ENCODE measurements at places on chromosomes 6 and 20. TPM values are rescaled to one million over a fixed set of nuclear protein-coding genes. Genes with fewer than 3 reads are reported as not detected.

RGS17 gene
- total RNA-seq = 0.26 TPM

PSMF1 gene
- total RNA-seq = 168 TPM

SLC22A16 gene
- total RNA-seq = not detected

ATP6V1G2 gene
- total RNA-seq = 2.4 TPM

DLK2 gene
- total RNA-seq = 1.3 TPM

PPIL6 gene
- not detected for total RNA-seq

IFT52 gene
- total RNA-seq = 15.9 TPM

FERMT1 gene
- total RNA-seq = 0.48 TPM

SPDEF gene
- 0.26 TPM for total RNA-seq

CPXM1 gene
- 0.63 TPM for total RNA-seq

PRL gene
- total RNA-seq = not detected

ZGPAT gene
- 18.3 TPM for total RNA-seq

BMP5 gene
- not detected for total RNA-seq

PLEKHG1 gene
- total RNA-seq = 2.5 TPM

CCN6 gene
- 0.66 TPM for total RNA-seq

TBXT gene
- not detected for total RNA-seq

ADGB gene
- total RNA-seq = not detected

ID4 gene
- total RNA-seq = not detected

SEMG1 gene
- total RNA-seq = not detected

TMEM74B gene
- total RNA-seq = 6.0 TPM

CST5 gene
- total RNA-seq = not detected

CST11 gene
- not detected for total RNA-seq

TREM2 gene
- total RNA-seq = not detected

ABHD16B gene
- 0.19 TPM for total RNA-seq

SPTLC3 gene
- not detected for total RNA-seq

SLC25A27 gene
- 0.13 TPM for total RNA-seq

CABLES2 gene
- 6.8 TPM for total RNA-seq

RIMS4 gene
- not detected for total RNA-seq

SLC16A10 gene
- total RNA-seq = 2.1 TPM
